Nephron progenitor cell (in vitro differentiated cells): ENCODE measurements at places on chromosomes 7 and 10.

GRCh38 chr7:100093498-100093897 lies 4.7 kb downstream of the COPS6 start:
- no peak for DNase-seq

DNA sequence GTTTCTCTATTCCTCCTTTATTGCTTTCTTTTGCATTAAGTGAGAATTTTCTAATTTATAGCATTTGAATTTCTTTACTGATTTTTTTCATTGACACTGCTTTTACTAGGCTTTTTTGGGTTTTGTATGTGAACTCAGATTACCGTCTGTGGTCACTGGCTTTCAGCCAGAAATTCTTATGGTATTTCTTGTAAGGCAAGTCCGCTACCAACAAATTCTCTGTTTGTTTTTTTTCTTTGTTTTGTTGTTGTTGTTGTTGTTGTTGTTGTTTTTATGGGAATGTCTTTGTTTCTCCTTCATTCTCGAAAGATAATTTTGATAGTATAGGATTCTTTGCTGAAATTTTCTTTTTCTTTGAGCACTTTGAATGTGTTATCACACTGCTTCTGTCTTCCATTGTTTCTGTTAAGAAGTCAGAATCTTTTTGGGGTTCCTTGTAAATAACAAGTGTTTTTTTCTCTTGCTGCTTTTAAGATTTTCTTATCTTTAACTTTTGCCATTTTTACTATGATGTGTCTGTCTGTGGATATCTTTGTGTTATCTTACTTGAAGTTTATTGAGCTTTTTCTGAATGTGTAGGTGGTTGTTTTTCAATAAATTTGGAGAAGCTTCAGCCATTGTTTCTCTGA lies 7.2 kb downstream of the NET1 start:
- DNase-seq: no peak

GRCh38 chr7:74567318-74567668 lies 90.2 kb upstream of the GTF2I start:
- no peak for DNase-seq

DNA sequence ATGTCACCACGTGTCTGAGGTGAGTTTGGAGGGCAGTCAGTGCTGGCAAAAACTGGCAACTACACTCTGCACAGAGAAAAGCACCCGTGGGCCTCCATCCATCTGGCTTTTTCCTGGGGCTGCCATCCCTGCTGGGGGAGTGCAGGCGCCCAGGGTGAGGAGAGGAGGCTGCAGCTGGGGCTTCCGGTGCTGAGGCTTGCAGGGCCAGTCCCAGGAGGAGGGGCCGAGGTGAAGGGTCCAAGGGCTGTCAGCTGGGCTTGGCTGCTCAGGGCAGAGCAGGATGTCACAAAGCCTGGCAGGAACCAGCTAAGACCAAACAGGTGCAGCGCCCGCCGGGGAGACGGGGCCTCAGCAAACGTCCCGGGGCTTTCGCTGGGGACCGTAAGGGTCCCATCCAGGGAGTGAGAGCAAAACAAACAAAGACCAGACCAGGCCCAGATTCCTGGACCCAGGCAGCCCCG lies 77.2 kb downstream of the CFAP46 start:
- peak; percentile 34 for DNase-seq

DNA sequence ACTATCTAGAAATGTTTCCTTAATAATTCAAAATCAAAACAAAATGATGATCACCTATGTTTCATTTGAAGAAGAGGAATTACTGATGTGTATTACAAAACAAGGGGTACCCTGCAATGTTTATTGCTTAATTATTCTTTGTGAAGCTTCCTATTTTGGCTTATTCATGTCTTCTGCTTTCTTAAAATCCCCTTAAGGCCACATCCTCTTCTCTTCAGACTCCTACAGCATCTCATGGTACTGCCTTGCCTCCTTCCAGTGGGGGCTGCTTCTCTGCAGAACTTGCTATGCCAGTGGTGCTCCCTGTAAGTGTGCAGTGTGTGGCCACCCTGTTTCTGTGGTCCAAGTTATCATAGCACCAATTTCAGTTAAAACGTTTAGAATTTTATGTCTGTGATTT lies 35.0 kb downstream of the CCDC146 start:
- no peak for DNase-seq

DNA sequence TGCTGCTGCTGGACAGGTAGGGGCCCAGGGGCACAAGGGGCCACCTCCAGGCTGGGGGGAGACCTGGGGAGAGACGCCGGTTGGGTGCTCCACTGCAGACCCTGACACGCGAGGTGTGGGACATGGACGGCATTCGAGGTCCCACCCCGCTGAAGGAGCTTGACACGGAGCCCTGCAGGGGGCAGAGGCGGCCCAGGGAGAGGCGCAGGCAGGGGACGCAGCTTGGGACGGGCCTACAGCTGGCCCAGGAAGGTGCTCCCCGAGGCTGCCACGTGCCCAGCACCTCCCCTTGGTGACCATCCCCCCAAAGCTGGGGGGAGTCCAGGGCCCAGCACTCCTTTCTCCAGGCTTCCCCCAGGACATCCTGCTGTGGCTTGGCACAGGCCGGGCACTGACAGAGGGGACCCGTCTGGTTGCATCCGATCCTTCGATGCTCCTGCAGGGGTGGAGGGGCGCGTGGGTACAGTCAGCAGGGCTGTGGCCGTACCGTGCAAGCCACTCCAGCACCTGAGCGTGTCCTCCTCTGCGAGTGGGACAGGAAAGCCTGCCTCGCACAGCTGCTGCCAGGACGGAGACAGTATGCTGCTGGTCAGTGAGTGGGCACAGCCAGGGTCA lies 174.4 kb downstream of the ELFN1 start:
- peak; percentile 10 for DNase-seq
